ENCODE measurements at places on chromosomes 6 and 20. TPM values are rescaled to one million over a fixed set of nuclear protein-coding genes. Genes with fewer than 3 reads are reported as not detected.

The KIAA1755 gene
- total RNA-seq, result 5.0 TPM

The PFDN6 gene
- total RNA-seq, result 14.9 TPM

The NRSN2 gene
- 6.3 TPM for total RNA-seq

The HUS1B gene
- total RNA-seq, result 0.92 TPM

The MYL9 gene
- total RNA-seq, result 8.3 TPM

The TREML2 gene
- 0.10 TPM for total RNA-seq

The TRIM40 gene
- total RNA-seq, result not detected

Data from tongue (tissue), 3 donors.